ENCODE measurements at places on chromosomes 3 and 15.
A peak's percentile ranks its signal among the peaks of the same experiment; 100 is the strongest.

GRCh38 chr3:73796382-73796781, 171.6 kb upstream of the PDZRN3 start:
- no peak for DNase-seq

DNA sequence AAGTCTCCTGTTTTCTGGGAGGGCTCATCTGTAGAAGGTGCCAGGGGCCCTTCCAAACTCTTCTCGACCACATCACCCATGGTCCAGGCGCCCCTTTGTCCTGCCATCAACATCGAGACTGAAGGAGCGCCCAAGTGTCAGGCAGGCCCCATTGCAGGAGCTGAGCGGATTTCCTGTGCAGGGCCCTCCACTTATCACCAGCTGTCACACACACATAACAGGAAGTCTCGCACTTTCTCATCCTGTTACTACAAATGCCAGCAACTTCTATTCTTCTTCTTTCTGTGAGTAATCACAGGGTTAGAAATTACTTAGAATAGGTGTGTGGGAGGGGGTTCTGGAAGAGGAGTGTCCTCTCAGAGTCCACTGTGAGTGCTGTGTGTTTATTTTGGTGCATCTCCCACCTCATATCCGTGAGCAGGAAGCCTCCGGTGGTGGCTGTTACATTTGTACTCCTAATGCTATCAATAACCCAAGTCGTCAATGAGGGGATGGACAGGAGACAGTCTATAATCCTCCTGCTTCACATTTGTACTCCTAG, at the start of gene KLHL6:
TSS of gene KLHL6 (minus strand) at position 166 of the 541 bp plus-strand sequence. CDS start at position 113, 53 bp downstream.
- no peak for DNase-seq

GRCh38 chr3:105527535-105527934, 160.8 kb downstream of the ALCAM start:
- no peak for DNase-seq

DNA sequence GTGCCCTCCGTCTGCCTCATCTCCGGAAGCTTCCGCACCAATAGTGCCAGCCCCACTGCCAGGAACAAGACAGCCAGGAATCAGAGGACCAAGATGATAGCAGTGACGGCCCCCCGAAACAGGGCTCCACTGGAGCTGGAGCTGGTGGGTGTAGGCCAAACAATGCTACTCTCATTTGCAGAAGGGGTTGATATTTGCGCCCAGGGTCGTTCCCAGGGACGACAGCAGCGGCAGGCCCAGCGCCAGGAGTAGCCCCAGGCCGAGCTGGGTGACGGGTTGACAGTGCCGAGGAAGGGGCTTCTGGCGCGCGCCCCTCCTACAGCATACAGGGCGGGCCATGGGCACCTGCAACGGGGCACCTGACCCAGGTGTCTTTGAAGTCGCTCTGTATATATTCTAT, 301.4 kb downstream of the CNTN6 start:
- no peak for DNase-seq

DNA sequence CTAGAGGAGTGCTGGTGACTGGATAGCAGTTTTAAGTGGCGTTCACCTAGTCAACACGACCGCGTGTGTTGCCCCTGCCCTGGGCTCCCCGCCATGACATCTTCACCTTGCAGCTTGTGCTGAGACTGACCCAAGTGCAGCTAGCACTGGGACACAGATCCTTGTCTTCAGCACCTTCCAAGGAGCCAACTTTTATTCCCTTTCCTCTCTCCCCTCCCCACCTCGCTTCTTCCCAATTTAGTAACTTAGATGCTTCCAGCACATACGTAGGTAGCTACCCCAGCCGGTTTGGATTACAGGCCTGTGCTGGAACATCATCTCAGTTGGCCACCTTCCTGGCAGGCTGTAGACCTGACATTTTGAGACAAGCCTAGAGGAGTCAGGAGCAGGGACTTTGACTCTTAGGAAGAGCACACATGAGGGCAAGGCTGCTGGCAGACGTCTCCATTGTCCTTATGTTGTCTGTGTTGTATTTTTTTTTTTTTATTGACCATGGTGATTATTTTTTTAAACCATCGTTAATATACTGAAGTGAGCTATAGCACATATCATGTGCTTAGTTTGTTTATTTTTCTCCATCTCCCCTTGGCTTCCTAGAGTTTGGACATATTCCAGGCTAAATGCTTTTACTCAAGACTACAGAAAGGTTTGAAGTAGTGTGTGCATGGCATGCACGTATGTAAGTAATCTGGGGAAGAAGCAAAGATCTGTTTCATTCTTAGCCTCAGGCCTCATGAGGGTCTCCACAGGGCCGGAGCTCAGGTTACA, 61.1 kb downstream of the AAGAB start:
- DNase-seq: no peak

DNA sequence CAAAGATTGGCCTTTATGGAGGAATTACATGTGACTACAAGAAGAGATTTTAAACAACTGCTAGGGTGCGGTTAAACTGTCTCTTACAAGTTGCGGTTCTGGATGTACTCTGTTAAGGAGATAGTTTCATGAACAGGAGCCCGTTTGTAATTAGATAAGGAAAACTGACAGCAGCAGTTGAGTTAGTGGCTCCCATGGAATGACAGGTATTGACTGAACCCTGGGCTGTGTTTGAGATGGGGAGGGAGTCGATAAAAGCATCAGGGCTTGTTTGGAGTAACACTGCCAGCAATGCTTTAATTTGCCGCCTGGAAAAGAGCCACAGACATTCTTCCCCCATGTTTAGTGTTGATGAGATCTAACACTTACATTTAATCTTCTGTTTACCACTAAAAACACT, 139.9 kb downstream of the ROBO2 start:
- no peak for DNase-seq

DNA sequence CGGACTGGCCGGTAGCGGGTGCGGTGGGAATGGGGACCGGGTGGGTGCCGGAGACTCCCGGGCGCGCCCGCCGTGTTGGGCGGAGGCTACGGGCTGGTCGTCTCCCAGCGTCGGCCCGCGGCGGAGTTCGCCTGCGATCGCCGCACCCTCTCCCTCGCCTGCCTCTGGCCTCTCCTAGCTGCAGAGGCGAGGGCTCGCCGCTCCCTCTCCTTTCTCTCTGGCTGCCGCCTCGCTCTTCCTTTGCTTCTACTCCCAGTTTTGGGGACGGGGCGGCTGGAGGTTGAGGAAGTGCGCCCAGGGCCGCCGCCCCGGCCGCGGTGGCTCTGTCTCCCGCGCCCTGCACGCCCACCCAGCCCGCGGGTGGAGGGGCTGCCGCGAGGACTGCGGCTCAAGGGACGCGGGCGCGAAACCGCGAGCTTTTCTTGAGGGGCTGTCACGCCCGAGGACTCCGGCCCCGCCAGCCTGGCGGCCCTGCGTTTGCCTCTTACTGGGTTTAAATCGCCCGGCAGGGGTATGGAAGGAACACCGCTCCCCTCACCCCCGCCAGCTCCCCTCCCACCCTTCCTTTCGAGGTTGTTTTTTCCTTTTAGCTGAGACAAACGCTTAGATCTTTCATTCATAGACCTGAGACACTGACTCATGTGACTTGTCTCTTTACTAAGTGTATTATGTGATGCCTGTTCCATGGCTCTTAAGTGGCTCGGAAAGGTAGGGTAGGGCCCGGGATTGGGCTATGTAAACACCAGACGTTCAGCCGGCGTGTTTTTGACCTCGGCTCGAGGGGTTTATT, 654 bp downstream of the PIK3CA start:
- DNase-seq: peak; percentile 36

- no peak for DNase-seq
These were observed 125.0 kb upstream of the MEF2A start for GRCh38 chr15:99440551-99441443.

DNA sequence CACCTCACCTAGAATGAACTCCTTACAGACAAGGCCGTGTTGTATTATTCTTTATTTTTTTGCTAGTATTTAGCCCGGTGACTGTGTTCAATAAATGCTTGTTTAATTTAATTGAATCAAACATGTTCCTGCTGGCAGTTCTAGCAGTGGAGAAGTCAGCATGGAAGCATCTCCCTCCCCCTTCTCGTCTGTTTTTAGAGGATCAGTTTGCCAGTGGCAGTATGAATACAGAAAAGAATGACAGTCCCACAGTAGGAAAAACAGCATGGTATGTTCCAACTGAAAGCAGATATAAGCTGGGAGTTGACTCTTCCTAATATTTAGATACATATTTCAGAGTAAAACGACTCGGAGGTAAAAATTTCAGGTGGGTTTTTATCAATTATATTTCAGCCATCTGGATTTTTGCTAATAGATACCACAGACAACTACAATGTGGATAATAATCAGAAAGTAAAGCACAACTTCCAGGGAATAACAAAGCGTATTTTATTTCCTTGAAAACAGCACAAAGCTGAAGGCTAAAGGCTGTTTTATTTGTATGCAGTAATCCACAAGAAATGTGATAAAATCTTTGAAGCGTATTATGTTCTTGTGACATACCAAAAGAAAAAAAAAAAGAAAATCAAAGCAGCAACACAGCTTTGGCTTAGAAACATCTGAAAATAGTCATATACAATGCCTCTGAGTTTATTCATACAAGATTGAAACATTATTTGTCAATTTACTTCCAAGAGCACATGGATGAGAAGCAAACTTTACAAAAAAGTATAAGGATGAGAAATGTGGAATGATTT, 244.5 kb upstream of the KCNMB2 start:
- DNase-seq: no peak

DNA sequence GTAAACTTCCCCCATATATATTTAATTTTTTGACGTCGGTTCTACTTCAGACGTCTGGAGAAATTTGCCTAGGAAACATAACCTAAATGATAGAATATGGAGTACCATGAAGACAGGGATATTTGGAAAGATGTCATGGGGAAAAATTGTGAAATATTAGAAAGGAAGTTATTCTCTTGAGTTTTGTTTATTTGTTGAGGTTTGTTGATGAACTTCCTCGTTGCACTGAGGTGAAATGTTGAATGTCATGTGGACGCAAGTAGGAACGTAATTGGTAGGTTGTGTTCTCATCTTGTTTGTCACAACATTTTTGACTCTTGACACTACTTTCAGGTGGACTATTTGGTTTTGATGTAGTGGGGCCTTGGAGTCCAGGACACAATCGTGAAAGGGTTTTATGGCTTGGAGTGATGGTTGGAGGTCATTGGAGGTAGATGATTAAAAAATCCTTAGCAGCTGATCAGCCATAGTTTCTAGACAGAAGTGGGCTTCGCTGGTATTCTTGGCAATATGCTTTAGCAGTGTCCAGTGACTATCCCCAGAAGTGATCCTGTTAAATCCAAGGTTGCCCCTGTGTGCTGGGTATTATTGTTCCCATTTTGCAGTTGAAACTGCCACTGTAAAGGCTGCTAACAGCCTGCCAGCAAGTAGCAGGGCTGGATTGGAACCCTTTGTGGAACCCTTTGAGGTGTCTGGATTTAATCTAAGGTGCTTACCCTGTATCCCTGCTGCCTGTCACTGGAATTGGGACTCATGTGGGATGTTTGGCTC, 1.5 kb downstream of the ABHD5 start:
- DNase-seq: no peak

DNA sequence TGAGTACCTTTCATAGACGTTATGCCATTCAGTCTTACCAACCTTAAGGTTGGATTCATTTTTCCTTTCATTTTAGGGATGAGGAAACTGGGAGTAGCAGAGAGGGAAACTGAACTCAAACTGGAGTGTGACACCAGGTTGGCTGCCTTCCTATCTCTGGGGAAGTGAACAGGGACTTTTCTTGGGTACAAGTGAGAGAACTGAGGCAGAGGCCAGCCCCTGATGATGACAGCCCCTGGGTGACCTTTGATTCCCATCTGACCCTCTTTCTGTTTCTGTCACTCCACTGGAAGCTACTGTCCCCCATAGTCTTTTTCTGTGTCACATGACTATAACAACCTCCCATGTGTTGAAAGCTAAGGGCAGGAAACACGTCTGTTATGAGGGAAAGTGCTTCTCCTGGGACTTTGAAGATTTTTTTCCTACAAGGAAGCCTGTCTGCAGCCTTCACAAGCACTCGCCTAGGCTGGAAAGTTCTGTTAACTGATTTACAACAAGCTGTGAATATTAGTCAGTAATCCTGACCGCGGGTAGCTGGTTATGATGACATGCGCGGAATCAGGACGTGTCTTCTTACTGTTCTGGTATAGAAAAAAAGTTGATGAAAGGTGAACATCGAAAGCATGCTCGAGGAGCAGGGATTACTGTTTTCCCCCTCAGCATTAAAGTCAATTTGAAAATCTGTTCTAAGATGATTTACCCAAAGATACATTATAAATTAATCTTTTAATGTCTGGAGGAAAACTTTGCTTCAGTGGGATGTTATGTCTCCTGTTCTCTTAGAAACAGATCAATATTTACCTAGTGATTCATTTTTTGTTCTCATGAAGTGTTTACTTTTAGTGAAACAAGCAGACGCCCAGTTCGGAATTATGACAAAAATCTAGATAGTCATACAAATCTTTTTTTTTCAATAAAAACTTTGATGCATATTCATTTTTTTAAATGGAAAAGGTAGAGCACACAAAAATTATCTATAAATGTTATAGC, 31.5 kb downstream of the ABHD2 start:
- DNase-seq: peak; percentile 85
